NCI-H187 (cell line): ENCODE measurements at places on chromosomes 7 and 10.

GRCh38 chr7:1961701-1962276, 271.0 kb downstream of the MAD1L1 start:
- no peak for DNase-seq

GRCh38 chr10:48742891-48743860, 58.5 kb downstream of the WDFY4 start:
- DNase-seq = no peak

DNA sequence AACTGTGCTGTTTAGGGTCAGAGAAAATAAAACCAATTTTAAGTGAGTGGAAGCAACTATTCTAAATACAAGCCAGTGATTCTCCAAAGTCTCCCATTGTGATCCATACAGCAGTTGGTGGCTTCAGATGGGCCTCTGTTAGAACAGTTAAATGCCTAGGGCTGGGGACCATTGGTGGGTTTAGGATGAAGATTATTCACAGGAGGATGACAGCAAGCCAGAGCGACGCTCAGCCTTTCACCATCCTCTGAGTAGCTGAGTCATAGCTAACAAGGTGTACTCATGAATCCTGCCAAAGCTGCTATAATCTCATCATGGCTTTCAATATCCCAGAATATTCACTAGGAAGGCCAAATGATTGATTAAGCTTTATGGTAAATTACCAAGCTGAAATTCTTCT, 39.6 kb downstream of the STARD3NL start:
- no peak for DNase-seq

DNA sequence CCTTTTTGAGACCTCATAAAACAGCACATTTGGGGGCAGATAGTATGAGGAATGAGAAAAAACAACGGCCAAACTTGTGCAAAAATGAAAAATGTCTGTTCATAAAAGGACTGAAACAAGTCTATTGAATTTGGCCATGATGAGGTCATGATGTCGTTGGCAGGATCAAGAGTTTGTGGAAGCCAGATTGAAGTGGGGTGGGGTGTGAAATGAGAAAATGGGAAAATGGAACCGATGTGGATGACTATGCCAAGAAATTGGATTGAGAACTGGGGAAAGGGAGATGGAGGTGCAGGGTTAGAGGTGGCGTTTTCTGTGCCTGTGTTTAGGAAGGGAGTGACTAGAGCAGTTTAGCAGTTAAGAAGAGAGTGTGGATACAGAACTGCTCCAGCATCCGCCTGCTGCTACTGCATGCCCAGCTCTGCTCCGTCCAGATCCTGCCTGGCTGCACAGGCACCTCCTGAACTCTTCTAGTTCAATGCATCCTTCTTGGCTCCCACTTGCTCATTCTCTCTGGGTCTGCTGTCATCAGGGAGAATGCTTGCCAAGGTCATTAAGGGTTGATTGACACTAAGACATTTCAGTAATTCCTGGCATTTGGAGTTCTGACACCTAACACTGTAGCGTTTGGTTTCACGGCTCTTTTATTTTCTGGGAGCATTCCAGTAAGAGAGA, 111.9 kb downstream of the GALNT17 start:
- no peak for DNase-seq

- DNase-seq = no peak
These were observed 1.8 kb upstream of the VSIR start for GRCh38 chr10:71774916-71775702.

- DNase-seq = no peak
These were observed 1.4 kb upstream of the DHTKD1 start for GRCh38 chr10:12067336-12067735.

DNA sequence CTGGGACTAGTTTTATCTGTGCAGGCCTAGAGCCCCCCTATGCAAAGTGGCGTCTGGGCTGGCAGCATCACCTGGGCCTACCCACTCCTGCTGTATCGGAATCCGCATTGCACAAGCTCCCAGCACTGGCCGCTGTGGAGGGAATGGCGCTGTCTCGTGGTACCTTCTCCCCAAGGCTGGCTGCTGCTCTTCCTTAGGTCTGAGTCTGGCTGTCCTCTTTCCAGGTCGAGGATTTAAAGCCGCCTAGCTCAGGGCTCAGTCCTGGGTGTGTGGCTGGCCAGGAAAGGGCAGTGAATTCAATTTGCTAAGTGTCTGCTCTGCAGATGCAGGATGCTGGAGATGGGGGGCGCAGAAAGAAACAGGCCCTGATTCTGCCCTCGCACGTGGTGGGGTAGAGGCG, 44.7 kb downstream of the MGMT start:
- DNase-seq = no peak

DNA sequence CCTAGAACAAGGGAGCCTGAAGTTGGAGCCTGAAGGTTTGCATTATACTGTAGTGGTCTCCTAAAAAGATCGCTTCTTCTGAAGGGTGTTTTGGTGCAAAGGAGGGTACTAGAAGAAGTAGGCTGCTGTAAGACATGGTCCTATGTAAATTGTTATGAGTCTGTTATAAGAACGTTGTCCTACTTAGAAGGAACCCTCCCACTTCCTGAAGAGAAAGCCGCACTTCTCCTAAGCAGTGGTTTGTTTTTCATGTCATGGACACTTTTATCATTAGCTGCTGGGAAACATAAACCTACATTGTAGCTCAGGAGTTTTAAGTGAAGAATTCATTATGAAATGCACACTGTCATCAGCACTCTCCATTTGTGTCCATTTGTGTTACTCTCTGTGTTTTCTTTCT, 129.1 kb upstream of the ITGB1 start:
- DNase-seq = no peak

DNA sequence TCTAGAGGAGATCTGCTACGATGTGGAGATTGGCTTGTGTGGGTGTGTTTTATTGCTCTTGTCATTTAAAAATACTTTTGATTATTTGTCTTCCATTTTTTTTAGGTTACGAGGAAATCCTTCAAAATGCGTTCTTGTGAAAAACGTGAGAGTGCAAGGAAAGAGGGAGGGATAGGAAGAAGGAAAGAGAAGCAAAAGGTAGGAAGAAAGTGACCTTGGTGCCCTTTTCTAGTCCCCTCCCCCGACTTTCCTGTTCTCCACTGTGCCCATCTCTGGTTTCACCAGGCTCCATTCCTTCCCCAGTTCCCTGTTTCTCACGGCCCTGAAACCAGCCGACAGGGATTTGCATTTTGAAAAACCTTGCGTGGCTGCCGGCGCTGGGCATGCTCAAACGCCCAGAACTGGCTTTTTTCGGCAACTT, 506 bp upstream of the GNAI1 start:
- DNase-seq = no peak

- DNase-seq = no peak
These were observed 145.0 kb upstream of the CALCR start for GRCh38 chr7:93719546-93719945.

GRCh38 chr7:91050677-91051076, 213.6 kb upstream of the FZD1 start:
- no peak for DNase-seq

- DNase-seq = no peak
These were observed 15.8 kb downstream of the ZNF485 start for GRCh38 chr10:43622038-43622437.

DNA sequence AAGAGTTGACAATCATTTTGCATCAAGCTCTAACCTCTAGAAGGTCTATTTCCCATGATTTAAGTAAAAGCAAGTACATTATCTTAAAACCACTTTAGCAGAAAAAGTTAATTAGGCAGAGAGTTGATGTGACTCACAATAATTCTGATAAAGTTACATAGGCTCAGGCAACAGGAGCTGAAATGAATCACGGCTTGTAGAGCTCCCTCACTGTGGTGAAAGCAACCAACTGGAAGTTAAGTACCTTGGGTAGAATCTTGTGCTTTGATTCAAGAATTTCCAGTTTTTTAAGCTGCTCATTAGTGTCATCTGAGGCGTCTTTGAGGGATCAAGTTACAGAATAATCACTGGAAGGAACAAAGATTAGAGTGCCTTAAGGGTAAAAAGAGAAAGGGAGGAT, 68.9 kb upstream of the NFE2L3 start:
- DNase-seq = no peak

DNA sequence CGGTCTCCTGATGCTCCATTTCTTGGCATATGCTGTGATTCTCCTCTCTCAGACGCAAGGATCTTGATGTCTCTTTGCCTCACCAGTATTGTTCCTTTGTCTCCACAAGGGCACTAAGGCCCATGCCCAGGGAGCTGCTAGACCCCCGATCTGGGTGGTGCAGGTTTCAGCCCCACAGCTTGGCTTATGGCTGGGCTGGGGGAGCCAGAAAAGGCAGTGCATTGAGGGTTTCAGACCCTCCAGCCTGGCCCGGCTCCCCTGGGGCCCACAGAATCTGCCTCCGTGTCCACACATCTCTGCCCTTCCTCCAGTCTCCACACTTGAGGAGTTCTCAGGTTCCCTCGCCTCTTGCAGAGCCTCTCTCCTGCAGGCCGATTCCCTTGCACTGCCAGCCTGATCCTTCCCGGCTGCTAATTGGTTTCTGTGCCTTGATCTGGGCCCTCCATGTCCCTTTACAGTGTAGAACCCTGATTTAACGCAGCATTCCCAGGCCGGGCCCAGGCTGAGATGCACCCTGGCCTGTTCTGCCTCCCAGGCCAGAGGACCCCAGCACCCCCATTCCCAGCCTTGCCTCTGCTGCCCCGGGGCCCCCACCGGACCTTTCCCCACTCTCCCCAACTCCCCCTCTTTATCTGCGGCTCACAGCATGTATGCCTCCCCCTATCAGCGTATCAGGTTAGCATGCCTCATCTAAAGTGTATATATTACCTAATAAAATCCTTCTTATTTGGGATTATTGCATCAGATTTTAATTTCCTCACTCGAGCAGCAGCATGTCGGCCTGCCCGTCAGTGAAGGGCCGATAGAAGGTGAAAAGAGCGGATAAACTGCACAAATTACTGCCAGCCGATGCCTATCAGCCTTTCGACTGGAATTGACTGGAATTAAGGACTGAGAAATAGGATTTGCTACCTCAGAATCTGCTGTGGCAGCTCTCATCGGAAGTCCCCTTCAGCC, 145.7 kb downstream of the C10orf105 start:
- no peak for DNase-seq

GRCh38 chr10:60652628-60653027, 125.7 kb upstream of the CDK1 start:
- DNase-seq = no peak

- DNase-seq = peak; percentile 73
These were observed 538 bp downstream of the AHCYL2 start for GRCh38 chr7:129225206-129225930.

- no peak for DNase-seq
These were observed 65.5 kb downstream of the BPGM start for GRCh38 chr7:134712196-134712595.

- no peak for DNase-seq
These were observed 94.4 kb upstream of the PRR15 start for GRCh38 chr7:29469281-29469680.

- no peak for DNase-seq
These were observed 33.4 kb downstream of the CPXM2 start for GRCh38 chr10:123858077-123858681.

DNA sequence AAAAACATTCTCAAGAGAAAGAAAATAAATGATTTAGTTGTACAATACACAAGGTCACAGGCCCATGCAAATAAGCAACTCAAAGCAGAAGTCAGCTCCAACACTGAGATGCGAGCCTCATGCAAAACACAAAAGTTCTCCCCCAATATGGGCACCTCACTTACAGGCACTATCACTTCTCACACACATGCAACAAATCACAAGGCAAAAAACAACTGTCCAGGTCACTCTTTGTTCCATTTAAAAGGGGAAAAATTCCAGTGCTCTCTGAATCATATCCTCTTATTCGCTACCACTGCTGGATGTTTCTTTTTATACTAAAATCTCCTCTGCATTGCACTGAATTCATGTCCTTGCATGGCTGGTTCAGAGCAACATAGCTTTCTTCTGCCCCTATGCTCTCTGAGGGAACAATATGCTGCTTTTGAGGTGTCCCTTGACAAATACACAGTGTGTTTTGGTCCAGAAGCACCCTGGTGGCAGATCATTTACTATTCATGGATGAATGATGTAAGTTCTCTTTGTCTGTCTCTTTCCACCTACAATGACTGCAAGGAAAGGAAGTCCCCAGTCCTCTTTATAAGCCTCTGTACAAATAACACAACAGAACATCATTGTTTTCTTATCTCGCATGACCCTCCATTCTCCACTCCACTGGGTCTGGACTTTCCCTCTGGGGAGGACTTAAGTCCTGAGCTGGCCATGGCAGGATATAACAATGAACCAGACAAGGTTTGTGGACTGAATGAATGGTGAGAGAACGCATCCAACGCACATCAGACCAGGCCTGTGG, 85.4 kb upstream of the GSDME start:
- peak; percentile 19 for DNase-seq

DNA sequence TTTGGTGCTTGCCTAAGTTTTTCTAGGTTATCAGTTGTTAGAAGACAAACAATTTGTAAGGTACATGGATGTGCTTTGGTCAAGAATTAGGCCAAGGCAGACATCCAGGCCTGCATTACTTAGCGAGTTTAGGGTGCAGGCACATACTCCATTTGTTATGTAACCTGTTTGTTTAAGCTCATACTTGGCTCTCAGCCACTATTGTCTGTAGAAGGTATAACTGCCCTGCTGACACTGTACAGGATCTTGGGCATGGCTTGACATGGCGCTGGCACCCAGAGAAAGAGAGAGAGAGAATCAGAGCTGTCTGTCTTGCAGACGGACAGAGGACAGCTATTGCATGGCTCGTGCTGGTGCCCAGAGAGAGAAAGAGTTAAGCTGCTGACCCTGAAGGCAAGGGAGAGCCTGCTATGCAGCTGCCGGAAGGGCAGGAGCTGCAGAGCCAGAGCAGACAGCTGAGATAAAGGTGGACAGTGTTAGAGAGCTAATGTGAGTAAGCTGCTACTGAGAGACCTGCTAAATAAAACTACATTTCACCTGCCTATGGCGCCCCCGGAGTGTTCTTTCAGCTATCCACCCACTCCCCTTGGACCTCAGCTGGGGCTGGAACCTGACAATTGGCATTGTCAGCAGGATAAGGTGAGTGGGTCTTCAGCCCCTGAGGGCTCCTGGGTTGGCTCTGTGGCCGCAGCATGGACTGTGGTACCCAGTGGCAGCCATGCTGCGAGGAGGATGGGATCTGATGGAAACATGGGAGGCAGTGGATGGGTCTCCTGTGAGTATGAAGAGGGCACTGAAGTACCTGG, 120.9 kb upstream of the TMEM106B start:
- DNase-seq = no peak

DNA sequence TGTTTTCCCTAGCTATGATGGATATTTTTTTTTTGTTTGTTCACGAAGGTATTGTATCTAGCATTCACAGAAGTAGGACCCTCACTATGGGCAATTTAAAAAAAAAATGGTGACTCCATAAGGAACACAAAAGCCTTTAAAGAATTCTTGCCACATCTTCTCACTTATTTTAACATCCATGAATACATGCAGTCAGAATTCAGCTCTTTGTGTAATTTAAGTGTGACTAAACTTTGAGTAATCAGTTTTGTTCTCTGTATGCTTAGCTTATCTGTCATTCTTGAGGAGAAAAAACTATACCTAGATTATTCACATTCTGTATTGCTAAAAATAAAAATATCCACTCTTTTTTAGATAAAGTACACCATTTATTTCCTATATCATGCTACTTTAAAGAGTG, 313.2 kb upstream of the KCND2 start:
- DNase-seq = no peak
